ENCODE measurements at places on chromosomes 1 and 21.

- no peak for DNase-seq
Measured at GRCh38 chr1:31977385-31978131, 36.1 kb upstream of the KHDRBS1 start.

- no peak for DNase-seq
Measured at GRCh38 chr1:41502912-41503311, 18.4 kb upstream of the EDN2 start.

- DNase-seq: no peak
Measured at GRCh38 chr1:200409203-200409760, 554 bp downstream of the ZNF281 start.

DNA sequence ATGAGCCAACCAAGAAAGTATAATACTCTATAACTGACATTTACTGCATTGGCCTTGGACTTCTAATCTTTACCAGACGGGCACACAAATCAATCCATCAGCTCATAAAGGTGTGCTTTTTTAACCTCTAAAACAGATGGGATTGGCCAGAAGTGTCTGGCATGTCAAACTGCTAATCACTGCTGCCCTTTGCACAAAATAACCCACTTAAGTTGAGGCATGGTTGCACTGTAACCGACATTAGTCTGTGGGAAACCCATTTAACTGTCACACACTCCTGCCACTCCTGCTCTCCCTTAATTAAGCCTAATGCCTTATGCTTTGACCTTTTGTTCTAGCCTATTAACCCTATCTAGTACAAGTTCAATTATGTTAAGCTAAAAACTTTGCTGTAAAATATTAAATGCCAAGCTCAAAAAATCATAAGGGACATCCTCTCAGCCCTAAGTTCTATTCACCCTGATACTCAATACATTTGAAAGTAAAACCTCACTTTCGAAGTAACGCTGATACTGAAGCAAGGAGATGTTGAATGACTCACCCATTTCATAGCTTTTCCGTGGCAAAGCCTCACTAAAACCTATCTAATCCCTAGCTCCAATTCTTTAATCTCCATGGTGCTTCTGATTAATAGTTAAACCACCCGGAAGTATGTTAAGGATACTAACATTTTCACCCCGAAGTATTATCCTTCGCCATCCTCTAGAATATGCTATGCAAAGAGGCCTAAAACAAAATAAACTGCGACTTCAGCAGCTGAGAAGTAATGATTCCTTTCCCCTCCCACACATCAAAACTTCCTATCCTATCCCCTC is 12.9 kb downstream of the NRIP1 start:
- no peak for DNase-seq

DNA sequence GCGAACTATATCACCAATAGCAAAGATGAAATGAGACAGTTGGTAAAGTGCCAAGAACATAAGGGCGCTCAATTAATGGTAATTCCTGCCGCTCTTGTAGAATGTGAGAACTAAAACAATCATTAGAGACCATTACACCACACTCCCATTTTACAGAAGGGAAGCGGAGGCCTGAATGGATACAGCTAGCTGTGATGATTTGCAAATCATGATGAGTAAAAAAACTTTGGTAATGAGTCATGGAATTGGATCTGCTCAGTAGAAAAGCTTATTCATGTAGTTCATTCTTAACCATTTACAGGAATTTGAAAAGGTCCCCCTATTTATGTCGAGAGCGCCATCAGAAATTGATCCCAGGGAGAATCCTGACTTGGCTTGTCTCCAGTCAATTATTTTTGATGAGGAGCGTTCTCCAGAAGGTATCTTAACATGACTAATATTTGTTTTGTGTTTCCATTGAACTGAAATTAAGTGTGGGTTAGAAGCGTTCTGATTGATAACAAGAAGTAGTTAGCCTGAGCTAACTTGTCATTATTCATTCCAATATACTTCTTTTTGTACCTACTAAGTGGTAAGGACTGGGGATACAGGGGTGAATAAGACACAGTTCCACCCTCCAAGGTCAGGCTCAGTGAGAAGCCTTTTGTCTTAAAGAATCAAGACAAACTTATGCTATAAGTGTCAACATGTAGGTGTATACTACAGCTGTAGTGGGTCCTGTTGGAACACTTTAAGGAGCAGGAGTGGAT is 812 bp downstream of the TTC4 start:
- no peak for DNase-seq

Data from inflammatory macrophage (primary cell).